Ammon's horn (tissue), 1 donor: ENCODE measurements at places on chromosomes 1 and 21.
A peak's percentile ranks its signal among the peaks of the same experiment; 100 is the strongest.

DNA sequence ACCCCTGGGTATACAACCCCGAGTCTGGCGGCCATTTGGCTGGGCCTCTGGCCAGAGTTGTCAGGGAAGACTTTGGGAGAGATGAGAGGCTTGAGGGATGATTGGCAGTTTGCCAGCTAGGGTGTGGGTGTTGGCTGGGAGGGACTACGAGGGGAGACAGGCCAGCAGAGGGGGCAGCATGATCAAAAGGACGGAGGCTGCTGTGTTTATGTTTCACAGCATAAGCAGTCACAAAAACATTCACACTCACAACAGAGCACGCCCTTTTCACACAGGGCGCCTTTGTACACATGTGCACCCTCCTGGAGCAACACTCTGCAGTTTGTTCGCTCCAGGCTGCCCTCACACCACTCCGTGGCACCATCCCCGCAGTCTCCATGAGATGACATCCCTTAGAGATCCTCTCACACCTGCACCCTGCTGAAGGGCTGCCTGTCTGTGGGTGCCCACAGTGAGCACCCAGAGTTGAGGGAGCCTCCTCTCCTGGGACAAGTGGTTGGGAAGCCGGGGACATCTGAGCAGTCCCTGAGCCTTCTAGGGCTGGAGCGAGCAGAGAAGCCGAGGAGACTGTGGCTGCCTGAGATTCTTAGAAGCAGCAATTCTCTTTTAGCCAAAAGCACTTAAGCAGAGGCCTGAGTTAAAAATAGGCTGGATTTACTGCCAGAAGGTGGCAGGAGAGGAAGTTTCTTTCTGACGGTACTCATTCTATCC lies 15.4 kb downstream of the EFNA3 start:
- peak; percentile 78 for DNase-seq

DNA sequence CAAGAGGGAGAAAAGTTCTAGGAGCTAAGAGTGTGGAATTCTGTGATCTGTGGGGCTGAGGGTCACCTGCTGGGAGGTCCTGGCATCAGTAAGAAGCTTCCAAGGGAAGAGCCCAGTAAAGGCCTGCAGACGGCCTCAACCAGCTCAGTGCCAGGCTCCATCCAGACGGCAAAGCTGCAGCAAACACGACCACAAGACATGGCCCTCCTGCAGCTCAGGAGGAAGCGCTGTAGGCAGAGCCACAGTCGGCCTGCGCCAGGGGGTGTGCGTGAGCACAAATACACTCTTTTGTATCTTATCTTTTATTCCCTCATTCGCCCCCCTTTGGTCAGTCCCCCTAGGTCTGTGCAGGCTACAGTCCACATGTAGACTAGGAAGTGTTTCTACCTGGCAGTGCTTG lies 13.4 kb downstream of the C1orf174 start:
- DNase-seq, result no peak

GRCh38 chr1:197285526-197286205 lies 17.6 kb downstream of the CRB1 start:
- no peak for DNase-seq

GRCh38 chr1:42282867-42283583 lies 52.0 kb downstream of the FOXJ3 start:
- DNase-seq, result no peak

GRCh38 chr1:162757476-162757875 lies 33.0 kb upstream of the HSD17B7 start:
- no peak for DNase-seq

- peak; percentile 84 for DNase-seq
Measured at GRCh38 chr21:45478115-45478801, 64.0 kb downstream of the SLC19A1 start.

GRCh38 chr1:77281491-77282186 lies at the start of gene AK5:
Gene AK5 (plus strand): TSS chr1:77282019. CDS start chr1:77282314, 295 bp downstream.
- DNase-seq, result peak; percentile 70
